KG1 (cell line): ENCODE measurements at places on chromosomes 6 and 20.

- no peak for DNase-seq
These were observed 25.6 kb upstream of the FOXC1 start for GRCh38 chr6:1584146-1584545.

DNA sequence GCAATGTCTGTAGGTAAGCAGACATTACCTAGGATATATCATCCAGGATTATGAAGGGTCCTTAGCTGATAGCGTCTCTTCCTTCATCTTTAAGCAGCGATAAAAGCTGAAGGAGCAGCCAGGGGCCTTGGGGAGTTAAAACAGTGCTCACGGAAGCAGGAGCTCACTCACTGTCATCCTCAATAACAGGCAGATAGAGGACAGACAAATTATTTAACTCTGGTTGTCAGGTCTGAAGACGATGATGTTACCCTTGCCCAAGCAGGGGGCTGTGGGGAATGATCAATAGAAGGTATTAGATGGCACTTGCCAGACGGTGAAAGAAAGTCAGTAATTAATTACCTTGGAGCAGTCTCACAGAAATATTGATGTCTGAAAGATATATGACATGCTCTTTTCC is 12.6 kb upstream of the SPATS1 start:
- no peak for DNase-seq

DNA sequence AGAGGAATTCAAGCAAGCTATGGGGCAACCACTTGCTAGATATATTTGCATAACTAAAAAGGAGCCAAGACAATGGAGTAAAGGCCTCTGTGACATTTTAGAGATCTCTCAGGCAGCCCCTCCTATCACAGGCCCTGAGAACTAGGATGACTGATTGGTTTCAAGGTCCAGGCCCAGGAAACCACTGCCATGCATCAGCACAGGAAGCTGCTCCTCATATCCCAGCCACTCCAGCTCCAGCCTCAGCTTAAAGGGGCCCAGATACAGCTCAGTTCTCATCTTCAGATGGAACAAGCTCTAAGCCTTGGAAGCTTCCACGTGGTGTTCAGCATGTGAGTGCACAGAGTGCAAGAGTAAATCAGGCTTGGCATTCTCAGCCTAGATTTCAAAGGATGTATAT is 21.1 kb upstream of the THBS2 start:
- no peak for DNase-seq

DNA sequence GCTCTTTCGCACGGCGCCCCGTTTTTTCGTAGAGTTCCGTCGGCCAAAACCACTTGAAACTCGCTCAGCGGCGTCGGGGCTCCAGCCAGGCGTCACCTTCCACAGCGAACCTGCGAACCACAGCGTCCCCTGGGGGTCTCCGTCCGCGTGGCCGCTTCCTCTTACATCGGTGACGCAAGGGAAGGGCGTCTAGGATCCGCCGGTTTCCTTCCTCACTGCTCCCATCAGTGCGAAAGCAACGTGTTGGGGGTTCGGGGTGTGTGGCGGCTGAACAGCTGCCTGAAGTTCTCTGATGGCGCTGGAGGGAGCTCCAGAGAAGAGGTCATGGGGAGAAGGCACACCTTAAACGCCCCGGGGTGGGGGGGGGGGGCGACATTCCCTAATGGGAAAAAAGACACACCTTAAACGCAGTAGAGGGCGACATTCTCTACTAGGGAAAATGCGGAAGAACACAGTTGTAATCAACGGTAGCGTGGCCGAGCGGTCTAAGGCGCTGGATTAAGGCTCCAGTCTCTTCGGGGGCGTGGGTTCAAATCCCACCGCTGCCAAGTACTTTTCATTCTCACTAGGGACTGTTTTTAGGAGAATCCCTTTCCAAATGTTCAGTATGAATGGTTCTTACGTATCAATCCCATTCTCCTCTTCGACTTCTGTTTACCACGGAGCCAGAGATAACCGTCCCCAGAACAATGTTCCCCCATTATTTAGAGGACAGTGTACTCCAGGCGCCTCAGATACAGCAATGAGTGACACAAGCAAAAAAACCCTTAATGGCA is 16.4 kb downstream of the ZNF311 start:
- DNase-seq = peak; percentile 19

DNA sequence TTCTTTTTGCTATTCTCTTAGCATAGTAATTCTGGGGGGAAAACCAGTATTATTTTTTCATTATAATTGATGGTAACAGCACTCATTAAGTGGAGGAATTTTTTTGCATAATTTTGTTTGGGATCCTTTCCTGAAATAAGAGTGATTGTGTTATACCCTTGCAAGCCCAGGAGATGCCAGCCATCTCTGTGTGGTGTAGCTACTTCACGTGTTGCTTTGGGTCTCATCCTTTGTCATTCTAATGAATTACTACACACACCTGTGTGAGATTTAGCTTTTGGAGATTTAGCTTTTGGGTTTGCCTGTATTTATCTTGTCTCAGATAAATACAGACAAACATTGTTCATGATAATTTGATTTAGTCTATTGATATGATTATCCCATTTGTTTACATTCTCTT is 76.5 kb downstream of the SH3BGRL2 start:
- no peak for DNase-seq

DNA sequence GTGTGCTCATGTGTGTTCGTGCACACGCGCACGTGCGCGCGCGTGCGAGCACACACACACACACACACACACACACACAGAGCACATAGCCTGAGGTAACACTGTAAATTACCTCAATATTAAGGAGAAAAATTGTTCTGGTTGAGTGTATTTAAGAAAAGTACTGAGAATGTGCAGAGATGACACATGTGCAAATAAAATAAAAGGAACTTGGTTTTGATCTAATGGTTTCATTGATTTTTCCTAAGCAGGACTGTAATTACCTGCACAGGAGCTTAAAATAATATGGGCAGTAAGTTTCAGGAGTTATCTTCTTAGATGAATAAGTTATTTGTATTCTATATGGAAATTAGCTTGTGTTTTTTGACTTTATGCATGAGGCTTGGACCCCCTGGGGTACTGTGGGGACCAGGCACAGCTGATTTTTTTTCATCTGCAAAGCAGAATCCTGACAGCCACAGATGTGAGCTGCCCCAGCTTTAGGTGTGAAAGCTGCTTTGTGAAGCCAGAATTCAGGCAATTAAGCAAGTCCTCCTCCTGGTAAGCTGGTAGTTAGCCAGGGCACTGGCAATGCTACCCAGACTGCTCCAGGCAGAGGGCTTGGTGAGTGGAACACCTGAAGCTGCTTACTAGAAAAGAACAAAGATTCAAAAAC is 1040.6 kb upstream of the CITED2 start:
- no peak for DNase-seq

DNA sequence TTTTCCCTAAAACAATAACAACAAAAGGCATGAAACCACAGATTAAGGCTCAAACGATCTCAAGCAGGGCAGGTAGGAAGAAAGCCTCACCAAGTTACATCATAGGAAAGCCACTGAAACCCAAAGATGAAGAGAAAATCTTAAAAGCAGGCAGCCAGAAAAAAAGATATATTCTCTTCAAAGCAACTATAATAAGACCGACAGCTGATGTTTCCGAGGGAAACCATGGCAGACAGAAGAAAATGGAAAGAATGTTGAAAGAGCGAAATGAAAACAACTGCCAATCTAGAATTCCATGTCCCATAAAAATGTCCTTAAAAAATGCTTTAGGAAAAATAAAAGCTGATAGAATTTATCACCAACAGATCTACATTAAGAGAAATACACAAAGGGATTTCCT is 161.5 kb upstream of the THBS2 start:
- DNase-seq = no peak
